Chondrocyte (in vitro differentiated cells): ENCODE measurements at places on chromosomes 16 and 17. TPM values are rescaled to one million over a fixed set of nuclear protein-coding genes. Genes with fewer than 3 reads are reported as not detected.
A peak's percentile ranks its signal among the peaks of the same experiment; 100 is the strongest.

GRCh38 chr16:49129935-49130334 is 151.7 kb downstream of the CBLN1 start:
- no peak for DNase-seq

Gene SNTB2
- 38.4 to 49.5 TPM (median 49.1 TPM) in 3 replicates for total RNA-seq

Gene CDR2L
- total RNA-seq, result 32.7 to 51.1 TPM (median 51.0 TPM) in 3 replicates

DNA sequence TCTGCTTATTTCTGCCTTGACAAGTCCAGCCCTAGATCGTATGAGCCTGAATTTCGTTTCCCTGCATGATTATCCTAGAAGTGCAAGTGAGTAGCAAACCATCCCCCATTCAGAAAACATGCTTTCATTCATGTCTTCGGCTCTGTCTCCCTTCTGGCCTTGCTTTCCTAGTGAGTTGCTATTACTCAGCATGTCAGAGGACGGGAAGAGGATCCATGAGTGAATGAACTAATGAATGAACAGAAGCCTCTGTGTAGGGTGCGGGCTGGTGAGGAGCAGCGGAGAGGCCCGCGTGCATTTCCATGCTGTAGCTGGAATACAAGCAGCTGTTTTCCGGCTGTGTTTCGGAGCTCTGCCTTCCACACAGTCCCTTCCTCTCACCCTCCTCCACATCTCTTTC is 155.7 kb upstream of the NOL11 start:
- no peak for DNase-seq

DNA sequence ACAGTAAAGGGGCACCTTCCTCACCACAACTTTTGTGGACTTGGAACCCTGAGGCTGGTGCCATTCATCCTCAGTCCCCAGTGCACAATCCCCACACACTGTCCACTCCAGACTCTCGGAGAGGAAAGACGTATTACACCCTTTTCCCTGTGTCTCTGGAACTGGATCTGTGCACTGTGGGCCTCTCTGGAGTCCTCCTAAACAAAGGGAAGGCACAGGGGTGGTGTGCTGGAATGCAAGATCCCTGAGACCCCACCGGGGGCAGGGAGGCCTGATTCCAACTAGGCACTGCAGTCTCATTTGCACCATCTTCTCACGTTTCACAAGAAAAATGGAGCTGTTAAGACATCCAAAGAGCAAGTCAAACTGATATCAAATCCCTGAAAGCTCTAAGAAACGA is 89.8 kb downstream of the USP31 start:
- DNase-seq, result no peak

GRCh38 chr16:26078716-26079355 is 387.1 kb downstream of the HS3ST4 start:
- no peak for DNase-seq

Gene ABCC3
- 1.9 to 16.0 TPM (median 2.8 TPM) in 3 replicates for total RNA-seq

GRCh38 chr16:2883458-2883908 is 468 bp downstream of the FLYWCH2 start:
- peak; percentile 92 for DNase-seq

GRCh38 chr17:58913971-58914769 is 158.5 kb downstream of the PPM1E start:
- DNase-seq, result no peak

DNA sequence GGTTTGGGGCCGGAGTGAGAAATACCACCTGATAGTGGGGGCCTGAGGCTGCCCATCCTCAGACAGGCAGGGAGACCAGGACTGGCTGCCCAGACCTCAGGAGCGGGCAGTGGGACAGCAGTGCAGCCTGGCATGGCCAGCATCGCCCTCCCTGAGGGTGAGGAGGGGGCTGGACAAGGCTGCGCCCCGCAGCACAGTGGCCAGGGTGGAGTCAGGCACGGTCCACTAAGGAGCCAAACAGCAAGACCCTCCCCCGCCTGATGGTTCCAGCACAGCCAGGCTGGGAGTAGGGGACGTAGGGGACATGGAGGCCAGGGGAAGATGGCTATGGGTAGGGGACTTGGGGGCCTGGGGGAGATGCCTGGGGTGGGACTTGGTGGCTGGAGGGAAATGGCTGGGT is 3.3 kb downstream of the ZNF598 start:
- no peak for DNase-seq

DNA sequence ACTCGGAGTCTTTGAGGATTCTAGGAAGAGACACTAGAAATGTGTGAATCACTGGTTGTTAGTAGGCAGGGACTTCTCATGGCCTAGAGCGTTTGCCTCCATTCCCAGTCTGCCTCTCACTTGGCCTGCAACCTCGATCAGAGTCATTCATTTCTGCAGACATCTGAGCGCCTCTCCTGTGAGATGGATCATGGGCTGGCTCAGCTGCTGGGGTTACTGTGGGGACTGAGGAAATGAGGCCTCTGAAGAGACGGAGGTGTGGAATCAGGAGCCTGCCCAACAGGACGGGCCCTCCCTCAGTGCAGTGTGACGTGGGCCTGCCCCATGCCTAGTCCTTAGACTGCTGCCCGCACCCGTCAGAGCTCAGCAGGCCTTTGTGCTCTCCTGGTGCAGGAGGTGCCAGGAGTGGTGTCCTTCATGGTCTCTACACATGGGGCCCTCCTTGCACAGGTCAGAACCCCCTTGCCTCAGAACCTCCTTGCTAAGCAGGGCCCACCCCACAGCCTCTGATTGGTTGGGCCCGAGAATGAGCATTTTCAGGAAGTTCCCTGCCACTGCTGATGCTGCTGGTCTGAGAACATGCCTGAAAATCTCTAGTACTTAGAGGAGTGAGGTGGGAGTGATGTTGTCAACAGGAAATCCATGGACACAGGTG is 99.4 kb downstream of the NPIPB11 start:
- peak; percentile 56 for DNase-seq

Gene TRIM72
- total RNA-seq, result not detected in 3 replicates

GRCh38 chr16:89572485-89573205 is 2.9 kb upstream of the CPNE7 start:
- no peak for DNase-seq

DNA sequence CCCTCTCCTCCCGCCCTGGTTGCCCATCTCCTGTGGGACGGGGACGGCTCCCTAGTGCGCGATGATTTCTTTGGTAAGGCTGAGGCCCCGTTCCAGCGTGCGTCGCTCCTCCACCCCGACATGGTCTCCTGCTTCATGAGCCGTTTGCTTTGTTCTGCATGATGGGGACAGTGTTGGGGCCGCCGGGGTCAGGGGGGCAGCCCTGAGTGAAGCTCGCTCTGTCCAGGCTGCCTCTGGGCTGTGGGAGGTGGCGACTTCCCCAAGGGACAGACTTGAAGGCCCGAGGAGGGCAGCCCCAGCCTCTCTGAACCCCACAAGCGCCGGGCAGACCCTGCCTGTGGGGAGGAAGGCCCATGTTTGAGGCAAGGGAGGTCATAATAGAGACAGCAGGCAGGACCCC is 12.4 kb downstream of the NME3 start:
- no peak for DNase-seq

DNA sequence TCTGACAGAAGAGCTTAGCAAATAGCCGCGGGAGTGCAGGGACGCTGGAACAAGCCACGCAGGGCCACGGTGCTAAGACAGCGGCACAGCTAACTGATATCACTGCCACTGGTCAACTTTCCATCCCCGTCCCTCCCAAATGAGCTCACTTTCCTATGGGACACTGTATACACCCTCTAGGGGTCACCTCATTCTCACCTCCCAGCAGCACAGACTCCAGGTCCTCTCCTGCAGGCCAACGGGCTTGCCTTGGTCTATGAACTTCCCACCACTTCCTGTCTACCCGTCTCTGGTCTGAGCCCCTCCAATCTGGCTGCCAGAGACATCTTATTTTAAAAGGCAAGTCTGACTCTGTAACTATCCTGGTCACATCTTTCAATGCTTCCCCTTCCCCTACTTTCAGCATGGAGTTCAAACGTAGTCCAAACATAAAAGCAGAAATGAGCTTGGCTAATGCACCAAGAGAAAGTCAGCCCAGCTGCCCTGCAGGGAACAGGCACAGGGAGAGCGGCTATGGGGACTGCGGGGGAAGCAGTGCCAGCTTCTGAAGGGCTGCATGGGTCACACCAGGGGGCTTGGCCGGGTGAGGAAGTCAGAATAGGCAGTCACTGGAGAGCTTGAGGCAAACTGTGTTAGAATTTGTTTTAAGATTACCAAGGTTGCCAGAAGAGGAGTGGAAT is 26.3 kb upstream of the SLC38A8 start:
- DNase-seq, result no peak

DNA sequence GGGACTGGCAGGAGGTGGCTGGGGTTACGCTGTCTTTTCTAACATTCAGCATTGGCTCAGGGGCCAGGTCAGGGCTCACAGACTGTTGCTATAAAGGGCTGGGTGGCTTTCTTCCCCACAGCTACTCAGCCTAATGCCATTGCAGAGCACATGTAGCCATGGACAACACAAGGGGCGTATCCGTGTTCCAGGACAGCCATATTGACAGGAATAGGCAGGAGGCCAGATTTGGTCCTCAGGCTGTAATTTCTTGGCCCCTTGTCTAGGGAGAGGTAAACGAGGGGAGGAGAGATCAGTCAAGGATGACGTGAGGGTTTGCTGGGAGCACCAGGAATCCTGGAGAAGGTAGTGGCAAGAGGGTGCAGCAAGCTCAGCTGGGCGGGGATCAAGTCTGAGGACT is 21.2 kb upstream of the MYO15B start:
- no peak for DNase-seq
